Lower leg skin (tissue), 4 donors: ENCODE measurements at places on chromosomes 5 and 9. TPM values are rescaled to one million over a fixed set of nuclear protein-coding genes. Genes with fewer than 3 reads are reported as not detected.

DNA sequence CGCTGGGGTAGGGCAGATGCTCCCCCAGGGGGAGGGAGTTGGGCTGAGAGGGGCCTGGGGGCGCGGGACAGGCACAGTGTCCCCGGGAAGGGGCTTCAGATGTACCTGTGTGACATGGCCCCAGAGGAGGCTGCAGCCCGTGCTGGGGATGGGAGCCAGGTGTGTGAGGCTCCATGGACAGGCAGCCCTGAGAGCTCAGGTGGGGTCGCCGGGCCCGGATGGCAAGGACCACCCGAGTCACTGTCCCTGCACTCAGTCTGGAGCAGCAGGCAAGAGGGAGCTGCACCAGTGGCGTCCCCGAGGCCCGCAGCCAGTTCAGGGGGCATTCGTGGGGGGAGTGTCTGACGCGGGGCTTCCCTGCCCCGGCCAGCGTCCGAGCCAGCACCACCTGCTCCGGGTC is 18.9 kb downstream of the CCDC187 start:
- no peak for DNase-seq

DNA sequence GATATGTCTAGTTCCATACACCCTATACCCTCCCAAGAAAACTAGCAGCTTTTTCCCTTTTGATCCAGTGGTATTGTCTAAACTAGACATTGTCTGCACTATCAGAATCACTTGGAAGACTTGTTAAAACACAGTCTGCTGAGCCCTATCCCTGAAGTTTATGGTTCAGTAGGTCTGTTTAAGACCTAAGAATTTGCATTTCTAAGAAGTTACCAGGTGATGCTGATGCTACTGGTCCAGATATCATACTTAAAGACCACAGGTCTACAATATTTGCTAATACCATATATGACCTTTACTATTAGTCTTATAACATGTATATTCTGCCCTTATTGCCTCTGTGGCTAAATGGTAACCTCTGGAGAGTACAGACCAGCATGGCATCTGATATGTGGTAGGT is 23.3 kb downstream of the SKIC3 start:
- no peak for DNase-seq

GRCh38 chr5:16794269-16794913 is 141.7 kb downstream of the MYO10 start:
- DNase-seq: no peak

DNA sequence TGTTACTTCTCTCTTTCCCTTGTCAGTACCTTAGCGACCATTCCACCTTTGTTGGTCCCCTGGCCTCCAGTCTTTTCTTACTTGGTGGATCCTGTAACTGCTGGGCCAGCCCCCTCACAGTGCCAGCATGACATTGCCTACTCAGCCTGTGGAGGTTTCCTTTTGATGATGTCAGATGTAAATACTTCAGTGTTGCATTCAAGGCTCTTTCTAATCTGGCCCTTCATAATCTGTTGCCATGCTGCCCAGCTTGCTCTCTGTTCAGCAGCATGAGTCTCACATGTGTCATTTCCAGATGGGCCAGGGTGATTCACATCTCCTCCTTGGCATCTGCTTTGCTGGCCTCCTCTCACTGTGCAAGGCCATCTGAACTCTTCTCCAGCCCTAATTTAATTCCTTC is 57.1 kb downstream of the MAST4 start:
- DNase-seq: no peak

GRCh38 chr5:98341038-98342032 is 432.1 kb upstream of the RGMB start:
- no peak for DNase-seq

GRCh38 chr9:96279932-96280331 is 22.0 kb downstream of the HSD17B3 start:
- no peak for DNase-seq

FAM153A gene
- 6.0 TPM for total RNA-seq

AFAP1L1 gene
- total RNA-seq: 8.3 TPM
